Amniotic stem cell (primary cell): ENCODE measurements at places on chromosomes 5 and 9.

GRCh38 chr9:88521308-88521707 lies 13.7 kb upstream of the NXNL2 start:
- no peak for DNase-seq

DNA sequence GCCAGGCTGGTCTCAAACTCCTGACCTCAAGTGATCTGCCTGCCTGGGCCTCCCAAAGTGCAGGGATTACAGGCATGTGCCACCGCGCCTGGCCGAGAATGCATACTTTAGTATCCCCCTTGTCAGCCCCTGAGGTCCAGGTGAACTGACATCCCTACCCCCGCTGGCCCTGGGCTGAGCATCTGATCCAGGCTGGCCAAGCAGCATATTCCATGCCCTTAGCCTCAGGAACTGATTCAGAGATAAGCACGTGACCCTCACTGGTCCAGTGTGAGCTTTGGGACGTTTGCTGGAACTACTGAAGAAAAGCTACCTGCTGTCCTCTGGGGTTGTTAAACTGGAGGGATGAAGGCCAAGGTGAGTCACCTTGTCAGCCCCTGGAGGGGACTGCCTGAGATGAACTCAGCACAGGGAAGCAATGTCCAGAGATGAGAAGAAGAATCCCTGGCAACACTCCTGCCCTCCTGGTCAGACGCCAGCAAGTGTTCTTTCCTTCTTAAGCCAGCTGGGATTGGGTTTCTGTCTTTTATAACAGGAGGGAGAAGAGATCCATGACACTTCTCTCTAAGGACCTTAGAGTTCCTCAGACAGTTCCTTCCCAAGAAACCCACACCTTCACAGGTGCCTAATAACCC lies 59.1 kb upstream of the FBXW11 start:
- DNase-seq = no peak

GRCh38 chr5:149415066-149415967 lies 36.2 kb upstream of the IL17B start:
- no peak for DNase-seq

DNA sequence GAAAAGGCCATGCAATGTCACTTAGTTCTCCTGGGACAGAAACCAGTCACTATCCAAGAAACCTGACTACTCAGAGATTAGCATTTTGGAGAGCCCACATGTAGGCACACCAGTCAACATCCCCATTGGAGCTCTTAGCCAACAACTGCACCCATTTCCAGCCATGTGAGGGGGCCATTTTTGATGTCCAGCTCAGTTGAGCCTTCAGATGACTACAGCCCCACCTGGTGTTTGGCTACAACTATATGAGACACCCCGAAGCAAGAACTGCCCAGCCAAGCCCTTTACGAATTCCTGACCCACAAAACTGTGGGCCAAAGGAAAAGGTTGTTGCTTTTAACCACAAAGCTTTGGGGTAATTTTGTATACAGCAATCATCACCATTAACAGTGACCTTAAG lies 300.1 kb downstream of the ASTN2 start:
- DNase-seq = no peak

GRCh38 chr5:123785162-123786071 lies 273.4 kb downstream of the CSNK1G3 start:
- DNase-seq = peak; percentile 33

DNA sequence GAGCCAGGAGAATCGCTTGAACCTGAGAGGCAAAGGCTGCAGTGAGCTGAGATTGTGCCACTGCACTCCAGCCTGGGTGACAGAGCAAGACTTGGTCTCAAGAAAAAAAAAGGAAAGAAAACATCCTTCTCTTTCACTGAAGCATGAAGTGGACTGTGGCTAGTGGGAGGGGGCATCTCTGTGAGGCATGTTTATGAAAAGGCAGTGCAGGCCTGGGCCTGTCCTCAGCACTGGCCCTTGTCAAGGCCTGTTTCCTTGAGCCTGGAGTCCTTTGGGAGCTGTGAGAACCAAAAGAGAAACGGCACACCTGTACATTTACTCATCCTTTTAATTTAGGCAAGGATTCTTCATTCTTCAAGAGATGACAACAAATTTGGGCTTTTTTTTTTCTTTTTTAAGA lies 18.3 kb upstream of the FUBP3 start:
- DNase-seq = no peak

DNA sequence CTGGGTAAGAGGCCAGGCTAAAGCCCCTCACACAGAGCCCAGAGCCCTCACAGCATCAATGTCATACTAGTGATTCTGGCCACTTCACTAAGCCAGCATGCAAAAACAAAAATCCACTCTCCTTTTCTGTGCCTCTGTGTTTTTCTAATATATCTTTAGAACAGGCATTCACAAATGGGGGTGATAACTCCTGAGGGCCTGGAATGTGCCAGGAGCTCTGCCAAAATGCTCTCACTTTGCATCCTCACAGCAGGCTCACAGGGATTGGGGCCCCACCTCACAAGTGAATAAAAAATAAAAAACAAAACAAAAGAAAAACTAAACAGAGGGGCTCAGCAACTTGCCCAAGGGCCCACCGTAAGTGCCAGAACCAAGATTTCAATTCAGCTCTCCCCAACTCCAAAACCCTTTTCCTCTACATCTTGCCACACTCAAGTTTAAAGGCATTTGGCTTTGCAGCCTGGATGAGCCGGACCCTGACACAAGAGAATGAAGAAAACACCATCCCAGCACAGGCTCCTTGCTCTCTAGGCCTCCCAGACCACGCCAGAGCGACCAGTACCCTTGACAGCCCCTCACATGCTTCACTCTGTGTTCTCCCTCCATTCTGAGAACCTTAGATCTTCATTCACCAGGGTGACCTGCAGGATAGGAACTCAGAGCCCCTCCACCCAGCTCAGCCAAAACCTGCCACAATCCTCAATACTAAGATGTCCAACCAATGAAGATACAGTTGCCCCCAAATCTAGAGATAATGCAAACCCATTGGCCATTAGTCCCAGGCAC lies 51.3 kb downstream of the SAXO1 start:
- no peak for DNase-seq

DNA sequence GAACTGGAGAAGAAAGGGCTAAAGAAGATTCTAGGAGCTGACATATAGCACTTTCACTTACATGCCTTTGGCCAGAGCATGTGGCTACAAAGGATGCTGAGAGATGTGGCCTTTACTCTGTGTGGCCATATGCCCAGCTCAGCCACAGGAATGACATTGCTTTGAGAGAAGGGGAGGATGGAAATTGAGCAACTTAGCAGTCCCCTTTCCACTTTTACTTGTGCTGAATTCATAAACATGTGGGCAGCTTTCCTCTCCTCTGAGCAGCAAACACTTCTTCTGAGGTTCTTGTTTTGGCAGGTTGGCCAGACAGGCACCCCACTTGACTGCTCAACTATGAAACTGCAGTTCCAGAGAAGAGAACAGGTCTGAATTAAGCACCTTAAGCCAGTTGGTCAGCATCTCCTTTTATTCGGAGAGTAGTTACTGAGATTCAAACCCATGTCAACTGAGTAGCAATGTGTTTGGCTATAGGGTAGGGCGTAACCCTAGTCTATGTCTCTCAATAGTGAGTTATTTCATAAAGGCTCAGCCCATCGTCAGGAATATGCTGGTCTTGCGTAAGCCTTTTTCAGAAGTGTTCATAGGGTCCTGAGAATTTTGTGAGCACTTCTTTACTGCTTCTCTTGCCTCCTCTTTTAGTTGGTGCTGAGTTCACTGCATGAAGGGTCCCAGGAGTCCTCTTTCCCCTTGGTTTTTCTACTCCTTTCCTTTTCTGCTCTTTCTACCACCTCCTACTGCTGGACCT lies 134.5 kb downstream of the PALM2AKAP2 start:
- no peak for DNase-seq

- DNase-seq = no peak
Observed at GRCh38 chr9:126116351-126117157, 210.1 kb upstream of the MVB12B start.

DNA sequence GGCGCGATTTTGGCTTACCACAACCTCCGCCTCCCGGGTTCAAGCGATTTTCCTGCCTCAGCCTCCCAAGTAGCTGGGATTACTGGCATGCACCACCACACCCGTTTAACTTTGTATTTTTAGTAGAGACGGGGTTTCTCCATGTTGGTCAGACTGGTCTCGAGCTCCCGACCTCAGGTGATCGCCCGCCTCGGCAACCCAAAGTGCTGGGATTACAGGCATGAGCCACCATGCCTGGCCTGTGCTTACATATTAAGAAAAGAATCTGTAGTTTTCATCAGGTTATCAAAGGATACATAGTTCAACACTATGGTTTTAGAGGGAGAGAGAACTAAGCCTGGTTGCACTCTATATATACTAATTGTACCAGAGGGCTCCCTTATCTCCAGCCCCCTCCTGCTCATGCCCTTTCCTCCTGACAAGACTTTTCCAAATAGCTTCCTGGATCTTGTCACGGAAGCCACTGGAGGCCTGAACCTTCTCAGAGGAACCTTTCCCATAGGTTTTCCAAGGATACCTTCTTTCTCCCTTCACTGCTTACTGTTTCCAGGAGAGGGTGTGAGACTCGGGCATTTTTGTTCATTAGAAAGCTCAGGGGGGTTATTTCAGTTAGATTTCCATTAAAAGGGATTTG lies 53.1 kb downstream of the SLC44A1 start:
- DNase-seq = no peak

GRCh38 chr9:134355561-134356279 lies 29.5 kb downstream of the RXRA start:
- no peak for DNase-seq

DNA sequence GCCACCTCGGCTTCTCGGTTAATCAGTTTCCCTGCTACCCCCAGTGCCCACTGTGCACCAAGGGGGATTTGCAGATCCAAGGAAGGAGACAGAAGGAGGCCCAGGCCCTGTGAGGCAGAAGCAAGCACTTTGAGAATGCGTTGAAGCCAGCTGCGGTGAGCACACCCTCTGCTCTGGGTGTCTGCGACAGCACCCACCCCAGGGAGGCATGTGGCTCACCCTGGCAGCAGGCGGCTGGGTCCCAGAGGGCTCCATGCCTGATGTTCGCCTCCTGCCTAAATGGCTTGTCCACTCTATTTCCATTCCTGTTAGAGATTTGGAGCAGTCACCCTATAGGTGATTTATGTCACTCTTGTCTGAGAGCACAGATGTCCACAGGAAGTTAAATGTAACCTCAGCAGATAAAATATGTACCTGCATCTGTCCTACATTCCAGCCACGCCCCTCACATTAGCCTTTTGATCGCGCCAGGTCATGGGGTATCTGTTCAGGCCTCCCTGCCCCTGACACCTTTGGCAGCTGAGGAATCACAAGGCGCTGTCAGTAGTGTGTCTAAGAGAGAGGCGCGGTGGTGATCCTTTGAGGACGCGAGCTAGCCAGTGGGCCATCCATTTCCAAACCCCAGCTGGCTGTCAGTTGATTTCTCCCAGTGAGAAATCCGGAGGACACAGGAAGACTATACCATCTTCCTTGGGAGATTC lies 28.1 kb downstream of the PTGES2 start:
- DNase-seq = no peak

GRCh38 chr5:57102905-57103255 lies 71.0 kb upstream of the GPBP1 start:
- DNase-seq = no peak

DNA sequence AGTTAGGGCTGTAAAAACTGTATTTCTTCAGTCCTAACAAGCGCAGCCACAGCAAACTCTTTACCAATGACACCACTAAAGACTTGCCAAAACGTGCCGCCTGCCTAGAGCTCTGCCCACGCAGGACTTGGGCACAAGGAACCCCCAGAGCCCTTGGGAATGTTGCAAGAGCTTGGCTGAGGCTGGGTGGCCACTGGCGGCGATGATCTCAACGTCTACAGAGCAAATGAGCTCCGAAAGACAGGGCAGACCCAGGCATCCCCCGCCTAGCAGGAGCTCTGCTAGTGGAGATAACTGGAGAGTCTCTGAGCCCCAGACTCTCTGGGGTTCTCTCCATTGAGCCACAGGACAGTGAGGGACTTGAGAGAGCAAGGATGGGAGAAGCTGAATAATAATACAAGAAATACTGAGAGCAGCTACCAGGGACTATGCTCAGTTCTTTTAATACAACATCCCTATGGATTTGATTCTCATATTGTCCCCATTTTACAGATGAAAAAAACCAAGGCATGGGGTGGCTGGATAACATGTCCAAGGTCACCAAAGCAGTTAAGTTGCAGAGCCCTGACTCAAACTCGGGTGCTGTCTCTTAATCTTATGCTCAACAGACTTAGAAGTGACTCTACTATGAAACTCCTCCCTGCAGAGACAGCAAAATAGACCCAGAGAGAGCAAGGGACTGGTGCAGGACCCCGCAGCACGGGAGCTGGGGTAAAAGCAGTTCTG lies 32.5 kb downstream of the SHB start:
- DNase-seq = no peak

- DNase-seq = no peak
Observed at GRCh38 chr5:127367946-127368465, 77.4 kb downstream of the MEGF10 start.

DNA sequence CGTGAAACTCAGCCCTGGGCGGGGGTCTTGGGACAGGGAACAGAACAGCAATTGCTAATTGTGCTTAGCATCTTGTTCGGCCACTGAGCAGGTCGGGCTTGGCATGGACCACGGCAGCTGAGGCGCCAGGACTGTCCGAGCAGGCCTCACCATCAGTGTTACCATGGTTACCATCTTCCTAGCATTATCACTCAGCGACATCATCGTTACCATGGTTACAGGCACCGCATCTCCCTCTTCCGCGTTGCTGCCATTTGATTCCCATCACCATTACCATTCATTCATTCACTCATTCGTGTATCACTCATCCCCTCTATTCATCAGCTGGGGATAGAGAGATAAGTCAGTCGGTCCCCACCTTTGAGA lies 81.0 kb upstream of the ZBTB43 start:
- no peak for DNase-seq

DNA sequence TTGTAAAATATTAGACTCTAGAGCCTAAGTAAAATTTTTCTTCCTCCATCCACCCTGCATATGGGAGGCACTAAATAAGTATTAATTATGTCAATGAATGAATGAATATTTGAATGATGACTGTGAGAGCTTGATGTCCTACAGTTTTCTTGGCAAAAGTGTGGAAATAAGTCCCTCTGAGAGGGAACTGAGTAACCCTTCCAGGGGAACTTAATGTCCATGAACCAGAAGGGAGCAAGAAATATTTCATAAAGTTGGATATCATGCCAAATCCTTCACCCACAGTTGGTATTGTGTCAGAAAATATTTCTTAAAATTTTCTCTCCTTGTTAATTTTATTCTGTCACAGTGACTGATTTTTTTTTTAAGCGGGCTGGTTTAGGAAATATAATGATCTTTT lies 36.6 kb downstream of the NNT start:
- no peak for DNase-seq

GRCh38 chr9:27184556-27185351 lies 75.7 kb downstream of the TEK start:
- no peak for DNase-seq

DNA sequence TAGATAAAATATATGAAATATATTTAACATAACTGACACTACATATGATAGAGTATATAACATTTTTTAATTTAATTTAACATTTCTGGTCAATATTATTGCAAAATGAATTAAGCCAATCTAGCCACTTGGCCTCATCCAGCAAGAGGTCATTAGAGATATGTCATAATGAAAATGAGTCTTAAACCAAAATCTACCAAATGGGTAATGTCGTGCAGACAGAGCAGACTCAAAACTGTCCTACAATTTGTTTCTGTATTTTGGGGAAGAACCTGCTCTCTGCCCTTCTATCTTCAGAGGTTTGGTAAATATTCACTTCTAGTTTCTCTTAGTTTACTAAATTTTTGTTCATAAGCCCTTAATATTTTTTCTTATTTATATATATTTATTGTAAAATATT lies 61.4 kb downstream of the ARHGEF28 start:
- no peak for DNase-seq
